ENCODE measurements at places on chromosomes 1 and 21. TPM values are rescaled to one million over a fixed set of nuclear protein-coding genes. Genes with fewer than 3 reads are reported as not detected.

DNA sequence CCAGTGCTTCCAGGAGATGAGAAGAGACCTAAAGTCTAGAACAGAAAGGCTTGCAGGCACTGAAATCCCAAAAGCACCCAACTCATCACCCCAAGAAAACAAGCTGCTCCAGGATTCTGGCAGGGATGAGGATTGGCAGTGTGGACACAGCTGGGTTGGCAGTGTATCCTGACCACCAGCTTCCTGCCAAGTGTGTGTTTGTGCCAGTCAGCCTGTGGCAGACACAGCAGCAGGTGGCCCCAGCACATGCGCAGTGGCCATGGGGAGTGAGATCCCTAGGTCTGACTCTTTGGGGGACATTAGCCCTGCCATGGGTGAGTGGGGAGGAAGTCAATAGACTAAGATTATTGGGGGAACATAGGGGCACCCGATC lies 8.7 kb upstream of the SNAPIN start:
- no peaks in the 10 kb centered on the region for H3K27me3 ChIP-seq
- H3K4me3 ChIP-seq: no peak overlapping the region
- DNase-seq: no peak
- H3K27ac ChIP-seq: no peak overlapping the region

- no peak for DNase-seq
- H3K4me3 ChIP-seq: no peak overlapping the region
- no peaks in the 10 kb centered on the region for H3K27me3 ChIP-seq
Observed at GRCh38 chr1:221016751-221017150, 137.5 kb downstream of the HLX start.

METTL13 gene
- 15.4 TPM for total RNA-seq

SLAMF9 gene
- not detected for total RNA-seq

GRCh38 chr1:230002164-230002803 lies 64.8 kb upstream of the GALNT2 start:
- no peaks in the 10 kb centered on the region for H3K4me1 ChIP-seq
- no peak overlapping the region for H3K4me3 ChIP-seq
- no peak for DNase-seq
- no peak overlapping the region for H3K27ac ChIP-seq

IL12RB2 gene
- total RNA-seq: not detected

ESRRG gene
- not detected for total RNA-seq

DNA sequence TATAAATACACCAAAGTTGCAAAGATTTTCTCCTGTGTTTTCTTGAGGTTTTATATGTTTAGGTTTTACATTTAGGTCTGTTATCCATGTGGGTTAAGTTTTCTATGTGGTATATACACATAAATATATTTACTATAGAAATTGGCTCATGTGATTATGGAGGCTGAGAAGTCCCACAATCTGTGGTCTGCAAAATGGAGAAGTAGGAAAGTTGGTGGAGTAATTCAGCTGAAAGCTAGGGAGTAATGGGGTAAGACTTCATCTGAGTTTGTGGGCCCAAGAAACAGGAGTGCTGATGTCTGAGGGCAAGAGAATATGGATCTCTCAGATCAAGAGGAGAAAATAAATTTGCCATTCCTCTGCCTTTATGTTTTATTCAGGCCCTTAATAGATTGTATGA lies 146.0 kb downstream of the GPATCH2 start:
- H3K27me3 ChIP-seq: no peaks in the 10 kb centered on the region
- 0 out of 2 replicates have a peak, but pooled peaks cover 3% of the 10 kb centered on the region for H3K36me3 ChIP-seq
- no peak for DNase-seq
- no peak overlapping the region for H3K27ac ChIP-seq
- H3K4me3 ChIP-seq: no peak overlapping the region

RAB7B gene
- total RNA-seq: not detected

- no peaks in the 10 kb centered on the region for H3K27me3 ChIP-seq
- no peaks in the 10 kb centered on the region for H3K4me1 ChIP-seq
- H3K27ac ChIP-seq: no peak overlapping the region
Observed at GRCh38 chr1:21547876-21548275, 38.7 kb downstream of the ALPL start.

DNA sequence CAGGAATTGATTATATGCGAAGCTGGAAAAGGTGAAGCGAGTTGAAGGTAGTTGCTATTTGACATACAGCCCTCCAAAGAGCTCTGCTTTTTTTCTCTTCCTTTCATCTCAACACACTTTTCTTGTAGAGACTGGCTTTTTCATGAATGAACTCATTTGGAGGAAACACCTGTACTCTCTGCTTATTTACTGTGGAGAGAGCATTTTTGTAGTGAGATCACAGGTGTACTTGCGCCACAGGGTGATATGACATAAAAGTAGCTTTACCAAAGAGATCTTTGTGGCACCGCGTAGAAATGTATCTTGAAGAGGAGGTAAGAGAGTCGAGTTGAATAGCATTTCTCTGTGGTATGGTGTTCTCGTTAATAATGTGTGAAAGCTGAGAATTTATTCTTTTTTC lies 187.6 kb downstream of the VPS13D start:
- no peaks in the 10 kb centered on the region for H3K4me1 ChIP-seq
- no peaks in the 10 kb centered on the region for H3K36me3 ChIP-seq
- no peaks in the 10 kb centered on the region for H3K27me3 ChIP-seq
- DNase-seq: no peak
- H3K4me3 ChIP-seq: no peak overlapping the region
- H3K27ac ChIP-seq: no peak overlapping the region

- H3K27me3 ChIP-seq: no peaks in the 10 kb centered on the region
- H3K4me3 ChIP-seq: no peak overlapping the region
- H3K27ac ChIP-seq: no peak overlapping the region
- H3K4me1 ChIP-seq: no peaks in the 10 kb centered on the region
Observed at GRCh38 chr21:31258073-31258472, 86.0 kb downstream of the TIAM1 start.

DNA sequence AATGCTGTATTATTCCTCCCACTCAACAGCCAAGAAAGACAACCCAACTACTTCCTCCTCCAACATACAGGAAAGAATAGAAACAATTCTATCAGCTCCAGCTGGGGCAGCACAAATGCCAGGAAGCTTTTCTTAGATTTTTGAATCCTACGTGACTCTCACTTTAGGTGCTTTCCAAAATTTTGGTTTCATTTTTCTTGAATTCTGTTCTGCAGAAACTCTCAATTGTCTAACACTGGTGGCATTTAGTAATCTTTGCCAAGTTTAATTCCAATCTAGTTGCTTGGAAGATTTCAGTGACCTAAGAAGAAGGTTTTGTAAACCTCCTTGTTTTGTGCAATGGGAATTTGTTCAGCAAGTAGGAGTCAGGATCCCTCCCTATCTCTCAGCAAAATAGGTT lies 37.1 kb upstream of the DOCK7 start:
- no peaks in the 10 kb centered on the region for H3K27me3 ChIP-seq

GRCh38 chr1:12165342-12165741 lies 1.4 kb upstream of the TNFRSF1B start:
- no peaks in the 10 kb centered on the region for H3K27me3 ChIP-seq
- no peak for DNase-seq
- H3K4me3 ChIP-seq: no peak overlapping the region

ALPL gene
- total RNA-seq: 0.36 TPM

Measured in Karpas-422 (cell line).